ENCODE measurements at places on chromosomes 6 and 20. TPM values are rescaled to one million over a fixed set of nuclear protein-coding genes. Genes with fewer than 3 reads are reported as not detected.

- no peak for DNase-seq
Measured at GRCh38 chr20:58028123-58028522, 200.3 kb downstream of the ANKRD60 start.

DNA sequence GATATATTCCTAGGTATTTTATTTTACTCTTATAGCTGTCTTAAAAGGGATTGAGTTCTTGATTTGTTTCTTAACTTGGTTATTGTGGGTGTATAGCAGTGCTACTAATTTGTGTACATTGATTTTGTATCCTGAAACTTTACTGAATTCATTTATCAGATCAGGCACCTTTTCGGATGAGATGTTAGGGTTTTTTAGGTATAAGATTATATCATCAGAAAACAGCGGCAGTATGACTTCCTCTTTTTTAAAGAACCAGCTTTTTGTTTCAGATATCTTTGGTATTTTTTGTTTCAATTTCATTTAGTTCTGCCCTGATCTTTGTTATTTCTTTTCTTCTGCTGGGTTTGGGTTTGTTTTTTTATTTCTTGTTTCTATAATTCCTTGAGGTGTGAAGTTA, 382.4 kb upstream of the ADGRB3 start:
- no peak for DNase-seq

- no peak for DNase-seq
Measured at GRCh38 chr20:60465439-60465838, 507.2 kb downstream of the CDH26 start.

- no peak for DNase-seq
Measured at GRCh38 chr6:15341311-15342001, 95.6 kb downstream of the JARID2 start.

DNA sequence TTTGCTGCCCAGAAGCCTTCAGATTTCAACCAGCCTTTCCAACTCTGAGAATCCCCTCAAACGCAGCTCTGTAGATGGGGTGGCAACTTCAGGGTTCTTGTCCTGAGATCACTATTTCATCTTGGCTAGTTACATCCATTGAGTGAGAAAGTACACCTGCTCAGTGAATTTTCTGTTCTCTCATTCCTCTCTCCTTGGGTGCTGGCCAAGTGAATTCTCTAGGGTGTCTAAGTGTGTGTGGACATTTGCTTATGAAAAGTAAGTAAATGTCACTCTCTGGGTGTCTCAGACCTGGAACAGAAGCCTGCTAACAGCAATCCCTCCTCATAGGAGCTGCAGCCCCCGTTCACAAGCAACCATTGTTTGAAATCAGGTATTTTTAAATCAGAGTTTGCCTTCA, 3.8 kb downstream of the RIN2 start:
- DNase-seq: peak; percentile 79

GRCh38 chr6:5540370-5540769, 279.1 kb downstream of the FARS2 start:
- peak; percentile 14 for DNase-seq

GRCh38 chr6:34799547-34799946, 7.7 kb downstream of the BLTP3A start:
- DNase-seq: no peak

GRCh38 chr6:106659859-106660258, 30.5 kb downstream of the QRSL1 start:
- DNase-seq: no peak

- no peak for DNase-seq
Measured at GRCh38 chr20:46898423-46898822, 3.8 kb downstream of the EYA2 start.

GRCh38 chr6:20427856-20428255, 26.2 kb downstream of the E2F3 start:
- DNase-seq: no peak

DNA sequence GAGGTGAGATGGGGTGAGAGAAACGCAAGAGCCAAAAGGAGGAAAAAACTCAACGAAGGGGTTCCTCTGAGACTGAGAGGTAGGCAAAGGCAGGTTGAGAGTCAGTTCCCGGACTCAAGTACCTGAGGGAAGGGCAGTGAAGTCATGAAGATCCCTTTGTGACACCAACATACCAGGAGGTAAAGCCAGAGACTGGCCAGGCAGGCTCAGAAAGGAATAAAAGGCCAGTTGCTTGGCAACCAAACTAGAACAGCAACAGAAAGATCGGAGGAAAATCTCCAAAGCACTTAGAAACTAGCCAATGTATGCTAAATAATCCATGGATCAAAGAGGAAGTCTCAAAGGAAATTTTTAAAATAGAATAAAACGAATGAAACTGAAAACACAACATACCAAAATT, 209.8 kb upstream of the PROKR2 start:
- DNase-seq: no peak

DNA sequence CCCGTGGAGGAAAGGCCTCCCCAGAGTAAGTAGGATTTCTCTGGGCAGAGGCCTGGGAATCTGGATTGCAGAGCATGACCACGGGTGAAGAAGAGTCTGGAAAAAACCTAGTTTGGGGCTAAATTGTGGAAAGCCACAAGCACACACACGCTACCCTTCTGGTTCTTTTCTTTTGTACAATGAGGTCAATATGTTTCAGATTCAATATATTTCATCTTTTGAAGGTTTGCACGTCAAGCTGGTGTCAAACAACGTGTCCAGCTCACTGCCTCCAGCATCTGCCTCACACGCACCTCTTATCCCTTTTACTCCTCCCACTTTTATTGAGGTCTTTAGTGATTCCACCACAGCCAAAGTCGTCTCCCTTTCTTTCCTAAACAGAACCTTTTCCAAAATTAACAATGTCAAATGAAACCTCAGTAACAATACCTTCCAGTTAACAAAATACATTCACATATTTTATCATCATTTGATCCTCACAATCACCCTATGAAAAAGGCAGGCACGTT, 773 bp upstream of the EPB41L2 start:
- no peak for DNase-seq

DNA sequence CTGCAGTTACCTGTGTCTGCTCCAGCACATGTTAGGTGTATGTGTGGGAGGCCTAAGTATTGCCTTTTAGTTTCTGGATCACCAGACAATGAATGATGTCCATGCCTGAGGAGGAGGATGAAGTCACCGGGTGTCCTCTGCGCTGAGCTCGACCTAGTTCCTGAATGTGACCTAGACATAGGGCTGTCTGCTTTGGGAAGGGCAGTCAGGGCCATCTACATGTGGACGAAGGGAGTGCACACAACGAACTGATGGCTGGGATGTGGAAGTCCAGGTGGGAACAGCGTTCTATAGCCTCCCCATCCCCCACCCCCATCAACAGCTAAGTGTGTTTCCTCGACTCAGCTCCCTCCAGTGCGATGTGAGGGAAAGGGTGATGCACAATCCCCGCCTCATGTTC, 186.3 kb downstream of the QKI start:
- no peak for DNase-seq

- peak; percentile 63 for DNase-seq
Measured at GRCh38 chr6:150118627-150119026, 24.2 kb upstream of the PPP1R14C start.

GRCh38 chr20:37593710-37594109, 66.0 kb upstream of the BLCAP start:
- DNase-seq: no peak

DNA sequence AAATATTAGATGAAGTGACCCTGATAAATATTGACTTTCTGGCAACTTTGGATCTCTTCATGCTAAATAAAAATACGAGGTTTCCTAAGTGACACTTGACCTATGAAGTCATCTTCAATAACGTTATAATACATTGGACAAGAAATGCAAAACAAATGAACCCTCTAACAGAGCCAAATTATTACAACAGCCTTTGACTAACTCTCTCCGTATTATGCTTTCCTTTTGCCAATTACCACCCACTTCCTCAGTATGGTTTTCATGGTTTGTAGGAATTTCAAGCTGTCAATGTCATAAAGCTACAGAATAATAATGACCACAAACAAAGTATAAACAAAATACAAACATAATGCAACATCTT, 210.5 kb downstream of the MOXD1 start:
- no peak for DNase-seq

DNA sequence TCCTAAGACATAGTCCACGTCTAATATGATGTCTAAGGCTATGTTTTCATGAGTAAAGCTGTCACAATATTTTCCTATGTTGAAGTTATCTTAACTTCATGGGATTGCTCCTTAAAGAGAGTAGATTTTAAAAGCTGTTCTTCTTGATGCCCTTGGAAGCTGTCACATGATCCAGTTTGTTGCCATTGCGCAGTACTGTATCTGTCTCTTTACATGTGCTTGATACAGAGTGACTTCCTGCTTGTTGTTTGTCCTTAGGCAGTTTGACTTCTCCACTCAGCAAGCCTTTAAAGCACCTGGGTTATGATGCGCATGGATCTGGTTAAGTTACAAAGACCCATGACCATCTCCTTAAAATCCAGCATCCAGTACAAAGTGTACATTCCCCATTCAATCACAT, 85.4 kb downstream of the CDYL start:
- DNase-seq: no peak

- DNase-seq: peak; percentile 98
Measured at GRCh38 chr20:14337400-14338171, at the start of gene FLRT3. FLRT3 (minus strand) TSS chr20:14337612; CDS start chr20:14327506, 10,106 bp downstream.

- DNase-seq: peak; percentile 41
Measured at GRCh38 chr6:152225241-152225934, 411.8 kb downstream of the SYNE1 start.

DNA sequence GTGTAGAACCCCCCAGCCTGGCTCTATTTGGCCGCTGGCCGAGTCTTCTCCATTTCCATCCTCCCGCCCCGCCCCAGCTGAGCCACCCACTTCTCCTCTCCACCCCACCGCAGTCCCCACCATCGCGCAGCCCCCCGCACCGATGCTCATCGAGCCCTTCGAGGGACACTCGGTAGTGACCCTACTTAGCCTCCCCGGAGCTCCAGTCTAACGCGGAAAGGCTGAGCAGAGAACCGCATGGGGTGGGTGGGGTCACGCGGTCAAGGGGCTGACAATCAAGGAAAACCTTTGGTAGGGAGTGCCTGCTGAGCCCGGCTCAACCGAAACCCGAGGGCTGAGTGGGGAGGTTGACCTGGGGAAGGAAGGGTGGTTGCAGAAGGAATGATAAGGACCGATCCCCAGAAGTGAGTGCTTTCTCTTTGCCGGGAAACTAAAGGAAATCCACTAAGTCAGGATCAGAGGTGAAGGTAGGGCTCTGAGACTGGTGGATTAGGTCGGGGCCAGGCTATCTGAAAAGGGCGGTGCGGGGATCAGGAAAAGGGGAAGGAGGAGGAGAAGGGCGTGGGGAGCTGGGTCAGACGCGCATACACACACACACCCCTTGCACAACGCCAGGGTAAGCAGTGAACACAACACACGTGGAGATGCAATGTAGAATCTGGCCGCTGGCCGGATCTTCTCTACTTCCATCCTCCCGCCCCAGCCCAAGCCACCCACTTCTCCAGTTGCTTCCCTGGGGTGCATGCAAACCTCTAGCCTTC, 49.8 kb downstream of the CPXM1 start:
- no peak for DNase-seq

- DNase-seq: no peak
Measured at GRCh38 chr6:143621159-143621873, 56.4 kb upstream of the PHACTR2 start.

DNA sequence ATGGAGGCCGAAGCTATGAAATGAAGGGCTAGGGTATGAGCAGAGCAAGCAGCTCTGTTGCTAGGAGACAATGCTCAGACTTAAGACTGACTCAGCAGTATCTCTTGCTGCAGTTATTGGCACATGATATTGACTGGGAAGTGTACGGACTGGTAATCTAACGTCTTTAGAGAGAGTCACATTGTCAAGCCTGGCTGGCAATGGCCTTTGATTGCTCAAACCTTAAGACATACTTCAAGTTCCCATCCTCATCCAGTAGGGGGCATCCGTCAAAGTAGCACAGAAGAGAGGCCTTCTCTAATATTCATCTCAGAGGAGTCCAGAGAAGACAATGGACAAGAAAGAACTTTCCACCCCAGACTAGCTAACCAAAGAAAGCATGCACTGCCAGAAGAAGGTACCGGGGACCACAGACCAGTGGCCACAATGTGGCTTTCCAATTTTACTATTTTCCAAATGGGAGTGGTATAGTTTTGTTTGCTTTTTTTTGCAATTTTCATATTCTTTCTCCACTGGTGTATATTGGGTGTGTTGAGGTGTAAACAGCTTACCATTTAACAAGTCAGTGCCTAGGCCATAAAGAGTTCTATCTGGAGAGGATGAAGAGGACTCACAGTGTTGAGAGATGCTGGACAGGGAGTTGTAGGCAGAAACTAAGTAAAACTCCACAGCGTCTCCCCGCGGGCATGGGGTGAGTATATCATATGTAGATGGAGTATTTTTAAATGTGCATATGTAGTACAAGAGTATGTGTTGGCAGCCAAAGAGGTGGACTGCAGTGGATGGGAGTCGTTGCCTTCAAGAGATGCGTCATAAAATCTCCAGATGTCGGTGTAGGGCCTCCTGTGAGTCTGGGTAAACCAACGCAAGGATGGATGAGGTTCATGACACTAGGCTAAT, 36.7 kb downstream of the LRFN2 start:
- peak; percentile 48 for DNase-seq

GRCh38 chr6:44423306-44423705, 35.8 kb downstream of the CDC5L start:
- DNase-seq: no peak

GRCh38 chr6:125019918-125020317, 57.7 kb downstream of the RNF217 start:
- no peak for DNase-seq

- no peak for DNase-seq
Measured at GRCh38 chr6:37984578-37984977, 165.1 kb downstream of the ZFAND3 start.

DNA sequence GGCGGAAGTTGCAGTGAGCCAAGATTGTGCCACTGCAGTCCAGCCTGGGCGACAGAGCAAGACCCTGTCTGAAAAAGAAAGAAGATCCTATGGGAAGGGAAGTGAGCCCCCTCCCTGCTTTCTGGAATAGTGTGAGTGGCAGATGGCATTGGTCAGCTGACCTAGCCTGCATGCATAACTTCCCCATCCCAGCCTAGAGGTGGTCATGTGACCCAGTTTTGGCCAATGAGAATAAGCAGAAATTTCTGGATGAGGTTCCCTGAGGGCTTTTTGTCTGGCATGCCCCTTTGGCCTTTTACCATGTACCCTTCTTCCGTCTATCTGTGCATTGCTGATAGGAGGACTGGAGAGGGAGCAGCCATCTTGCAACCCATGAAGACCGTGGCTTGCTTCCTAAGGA, 269.3 kb downstream of the NRN1 start:
- no peak for DNase-seq

- DNase-seq: no peak
Measured at GRCh38 chr6:87281426-87281825, 41.0 kb upstream of the SMIM8 start.

- no peak for DNase-seq
Measured at GRCh38 chr6:42175860-42176259, 2.7 kb downstream of the GUCA1A start.

- no peak for DNase-seq
Measured at GRCh38 chr6:110665600-110665999, 149.7 kb downstream of the CDK19 start.

The ZSCAN31 gene
- total RNA-seq: 14.3 TPM

The PTGIS gene
- total RNA-seq: 27.7 TPM

The BPIFB1 gene
- total RNA-seq: 158 TPM

The SAPCD1 gene
- total RNA-seq: not detected

The CCN2 gene
- total RNA-seq: 57.3 TPM

The PNLDC1 gene
- total RNA-seq: 0.82 TPM

All from tongue (tissue), 3 donors.